ENCODE measurements at places on chromosomes 3 and 15.

DNA sequence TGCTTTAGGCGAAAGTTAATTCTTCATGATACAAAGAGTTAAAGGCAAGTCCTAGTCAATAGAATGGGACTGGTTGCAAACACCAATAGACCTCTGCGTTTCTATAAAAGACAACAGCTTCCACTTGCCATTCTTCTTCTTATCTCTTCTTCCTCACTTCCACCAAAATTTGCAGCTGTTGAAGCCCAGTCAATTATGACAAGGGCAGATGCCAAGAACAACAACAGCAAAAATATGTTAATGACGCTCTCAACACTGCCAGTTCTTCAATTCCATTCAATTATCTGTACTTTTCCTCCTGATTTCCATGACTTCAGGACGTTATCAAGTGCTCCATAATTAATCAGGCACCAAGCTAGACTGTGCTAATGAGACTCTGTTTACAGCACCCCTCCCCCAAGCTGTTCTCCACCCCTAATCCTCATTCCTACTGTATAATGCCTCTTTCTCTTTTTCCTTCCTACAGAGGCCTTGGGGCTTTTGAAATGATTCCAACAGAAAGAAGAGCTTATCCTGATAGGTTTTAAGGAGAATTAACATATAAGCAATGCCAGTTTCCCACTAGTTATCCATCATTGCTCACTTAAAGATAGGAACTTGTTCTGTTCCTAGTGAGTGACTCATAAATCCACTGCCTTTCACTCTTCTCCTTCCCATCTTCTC, 1160.5 kb downstream of the IGSF11 start:
- DNase-seq: no peak

- no peak for DNase-seq
These were observed 124.0 kb upstream of the PLXNA1 start for GRCh38 chr3:126858887-126859286.

- DNase-seq: no peak
These were observed 72.1 kb downstream of the LRIG1 start for GRCh38 chr3:66428733-66429132.

DNA sequence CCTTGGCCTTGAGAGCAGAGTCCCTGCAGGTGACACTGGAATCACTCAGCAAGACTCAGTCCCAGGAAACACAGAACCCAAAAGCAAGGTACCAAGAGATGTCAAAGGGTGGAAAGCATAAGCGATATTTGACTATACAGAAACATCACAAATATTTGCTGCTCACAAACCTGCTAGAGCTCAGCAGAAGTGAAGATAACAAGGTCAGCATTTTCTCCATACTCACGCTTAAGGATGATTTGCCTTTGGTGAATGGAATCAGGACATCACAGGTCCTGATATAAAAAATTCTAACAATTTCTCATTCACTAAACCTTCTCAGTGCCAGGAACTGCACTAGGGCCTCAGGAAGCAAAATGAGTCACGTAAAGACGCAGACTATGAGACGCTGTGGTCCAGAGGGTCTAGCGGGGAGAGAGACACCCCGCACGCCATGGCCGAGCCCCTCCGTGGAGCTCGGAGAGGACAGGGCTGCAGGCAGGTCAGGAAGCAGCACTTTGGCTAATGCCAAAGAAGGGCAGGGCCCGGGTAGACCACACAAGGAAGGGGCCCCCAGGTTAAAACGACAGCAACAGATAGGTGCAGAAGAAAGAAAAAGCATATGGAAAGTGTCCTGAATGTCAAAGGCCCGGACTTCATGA, 10.7 kb downstream of the PCSK6 start:
- no peak for DNase-seq

DNA sequence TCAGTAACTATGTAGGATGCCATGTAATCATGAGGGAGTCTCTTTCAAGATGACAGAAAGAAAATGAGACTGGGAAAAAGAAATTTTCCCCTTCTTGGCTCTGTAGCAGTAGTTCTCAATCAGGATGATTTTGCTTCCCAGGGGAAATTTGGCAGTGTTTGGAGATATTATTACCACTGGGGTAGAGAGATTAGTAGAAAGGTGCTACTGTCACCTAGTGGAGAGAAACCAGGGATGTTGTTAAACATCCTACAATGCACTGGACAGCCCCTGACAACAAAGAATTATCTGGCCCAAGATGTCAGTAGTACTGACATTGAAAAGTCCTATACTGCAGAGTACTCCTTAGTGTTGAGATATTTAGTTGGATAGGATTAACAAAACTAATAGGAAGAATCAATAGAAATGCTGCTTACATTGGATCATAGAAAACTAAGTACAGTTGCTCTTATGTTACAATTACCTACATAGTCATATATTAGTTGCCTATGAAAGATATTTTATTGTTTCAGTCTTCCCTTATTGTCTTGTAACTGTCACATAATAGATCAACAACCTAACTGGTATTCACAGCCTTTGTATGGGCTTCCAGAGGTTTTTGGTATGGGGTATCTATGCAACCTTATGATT, 433.3 kb downstream of the RAP2B start:
- no peak for DNase-seq

DNA sequence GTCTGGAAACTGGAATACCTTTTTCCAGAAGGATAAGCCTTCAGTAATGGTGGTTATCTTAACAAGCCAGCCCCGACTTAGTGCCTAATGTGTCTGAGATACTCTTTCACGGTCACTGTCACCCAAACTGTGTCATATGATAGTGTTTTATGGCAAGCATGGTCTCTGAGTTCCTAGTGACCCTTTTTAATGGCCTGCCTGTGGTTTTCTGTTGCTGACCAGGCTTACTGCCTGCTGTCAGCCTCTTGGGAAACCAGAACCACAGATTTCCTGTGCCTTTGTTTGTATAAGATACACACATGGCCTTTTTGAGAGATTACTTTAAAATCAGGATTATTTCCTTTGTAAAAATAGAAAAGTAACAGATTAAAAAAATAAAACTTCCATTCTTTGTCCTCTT, 22.4 kb downstream of the HPS3 start:
- DNase-seq: no peak

GRCh38 chr3:10555263-10555662, 49.9 kb upstream of the ATP2B2 start:
- no peak for DNase-seq

GRCh38 chr3:16366581-16366980, 101.6 kb downstream of the OXNAD1 start:
- DNase-seq: no peak

GRCh38 chr3:166100730-166101129, 263.5 kb upstream of the BCHE start:
- no peak for DNase-seq

DNA sequence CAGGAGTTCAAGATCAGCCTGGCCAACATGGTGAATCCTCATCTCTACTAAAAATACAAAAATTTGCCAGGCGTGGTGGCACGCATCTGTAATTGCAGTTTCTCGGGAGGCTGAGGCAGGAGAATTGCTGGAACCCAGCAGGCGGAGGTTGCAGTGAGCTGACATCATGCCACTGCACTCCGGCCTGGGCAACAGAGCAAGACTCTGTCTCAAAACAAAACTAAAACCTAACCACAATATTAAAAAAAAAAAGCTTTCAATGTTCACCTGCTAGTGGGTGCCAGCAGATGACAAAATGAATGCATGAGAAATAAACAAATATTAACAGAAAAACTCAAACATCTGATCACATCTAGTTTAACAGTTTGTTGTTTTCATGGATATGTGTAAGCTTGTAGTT, 9.0 kb downstream of the SLC24A1 start:
- DNase-seq: no peak

Data from inflammatory macrophage treated with lipopolysaccharide for 1 hour (primary cell).